ENCODE measurements at places on chromosomes 5 and 9.

DNA sequence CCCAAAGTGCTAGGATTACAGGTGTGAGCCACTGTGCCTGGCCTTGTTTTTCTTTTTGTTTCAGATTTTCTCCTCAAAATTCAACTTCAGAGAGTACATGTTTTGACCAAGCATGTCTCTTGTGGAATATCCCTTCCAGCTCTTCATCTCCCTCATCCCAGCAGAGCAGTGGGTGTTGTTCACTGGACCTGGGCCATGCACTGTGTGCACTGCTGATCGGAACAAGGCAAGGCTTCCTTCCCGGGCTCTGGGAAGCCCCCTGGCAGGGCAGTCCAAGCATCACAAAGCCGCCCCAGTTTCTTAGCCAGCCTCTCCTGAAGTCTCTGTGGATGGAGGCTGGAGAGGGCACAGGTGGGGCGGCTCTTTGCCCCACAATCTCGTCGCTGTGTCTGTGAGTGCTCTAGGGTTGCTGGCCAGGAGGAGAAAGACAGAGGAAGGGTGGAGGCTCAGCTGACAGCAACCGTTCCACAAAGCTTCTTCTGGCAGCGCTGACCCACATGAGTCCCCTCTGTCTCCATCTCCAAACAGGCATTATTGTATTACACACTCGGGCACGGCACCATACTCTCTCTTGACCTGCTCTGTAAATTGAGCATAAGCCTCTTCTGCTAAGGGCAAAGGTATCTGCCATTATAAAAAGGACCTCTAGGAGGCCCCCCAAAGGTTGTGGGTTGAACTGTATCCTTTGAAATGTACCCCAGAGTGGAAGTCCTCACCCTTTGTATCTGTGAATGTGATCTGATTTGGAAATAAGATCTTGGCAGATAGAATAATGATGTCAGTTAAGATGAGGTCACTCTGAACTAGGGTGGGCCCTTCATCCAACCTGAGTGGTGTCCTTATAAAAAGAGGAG is 89.6 kb downstream of the TARS1 start:
- DNase-seq, result peak; percentile 1

GRCh38 chr5:113092683-113093082 is 116.1 kb downstream of the DCP2 start:
- DNase-seq, result no peak

- peak; percentile 82 for DNase-seq
Observed at GRCh38 chr5:28766565-28767158, 1728.3 kb upstream of the CDH9 start.

DNA sequence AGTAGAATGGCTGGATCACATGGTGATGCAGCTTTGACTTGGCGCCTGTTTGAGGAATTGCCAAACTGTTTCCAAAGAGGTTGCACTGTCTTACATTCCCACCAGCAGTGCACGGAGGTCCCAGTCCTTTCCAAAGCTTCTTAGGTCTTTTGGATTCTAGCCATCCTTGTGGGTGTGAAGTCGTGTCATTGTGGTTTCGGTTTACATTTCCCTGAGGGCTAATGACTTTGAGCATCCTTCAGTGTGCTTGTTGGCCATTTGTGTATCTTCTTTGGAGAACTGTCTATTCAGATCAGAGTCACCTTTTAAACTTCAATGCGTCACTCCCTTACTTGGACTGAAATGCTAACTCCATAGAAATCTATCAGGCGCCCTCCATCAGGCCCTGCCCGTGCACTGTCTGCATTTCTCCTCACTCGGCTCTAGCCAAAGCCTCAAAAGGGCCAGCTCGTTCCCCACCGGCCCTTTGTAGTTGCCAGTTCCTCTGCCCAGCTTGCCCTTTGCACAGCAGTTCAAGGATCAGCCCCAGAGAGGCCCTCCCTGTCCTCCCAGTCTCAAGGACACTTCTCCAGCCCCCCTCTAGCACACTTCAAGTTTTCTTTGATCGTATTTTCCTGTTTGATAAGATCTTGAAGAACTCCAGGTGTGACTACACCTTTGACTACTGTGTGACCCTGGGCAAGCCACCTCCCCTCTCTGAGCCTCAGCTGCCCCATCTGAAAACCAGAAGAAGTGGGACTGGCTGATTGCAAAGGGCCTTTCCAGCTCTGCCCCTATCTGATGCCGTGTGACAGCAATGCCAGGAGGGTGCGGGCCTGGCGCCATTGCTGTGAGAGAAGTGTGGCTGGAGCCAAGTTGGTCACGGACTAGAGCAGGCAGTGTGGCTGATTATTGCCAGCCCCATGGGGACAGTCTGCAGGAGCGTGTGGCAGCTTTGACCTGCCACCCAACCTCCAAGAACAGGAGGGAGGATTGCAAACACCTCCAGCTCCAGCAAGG is 5.6 kb downstream of the HRH2 start:
- no peak for DNase-seq

DNA sequence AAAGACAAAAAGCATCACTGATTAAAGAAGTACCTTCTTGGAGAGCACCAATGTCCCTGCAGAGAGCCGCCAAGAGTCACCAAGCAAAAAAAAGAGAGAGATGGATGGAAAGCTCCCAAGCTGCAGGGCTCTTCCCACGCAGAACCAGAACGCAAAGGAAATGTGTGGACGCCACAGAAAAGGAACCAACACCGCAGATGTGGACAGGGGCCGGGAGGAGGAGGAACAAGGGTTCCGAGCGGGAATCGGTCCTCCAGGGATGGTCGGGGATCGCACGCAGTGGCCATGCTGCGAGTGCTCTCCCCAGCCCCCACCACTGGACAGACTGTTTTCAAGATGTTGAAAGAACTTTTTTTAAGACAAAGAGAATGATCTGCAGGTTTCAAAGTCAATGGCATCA is 40.2 kb upstream of the ZNF354A start:
- DNase-seq, result no peak

GRCh38 chr5:134948911-134949310 is 18.8 kb upstream of the CATSPER3 start:
- DNase-seq, result no peak

DNA sequence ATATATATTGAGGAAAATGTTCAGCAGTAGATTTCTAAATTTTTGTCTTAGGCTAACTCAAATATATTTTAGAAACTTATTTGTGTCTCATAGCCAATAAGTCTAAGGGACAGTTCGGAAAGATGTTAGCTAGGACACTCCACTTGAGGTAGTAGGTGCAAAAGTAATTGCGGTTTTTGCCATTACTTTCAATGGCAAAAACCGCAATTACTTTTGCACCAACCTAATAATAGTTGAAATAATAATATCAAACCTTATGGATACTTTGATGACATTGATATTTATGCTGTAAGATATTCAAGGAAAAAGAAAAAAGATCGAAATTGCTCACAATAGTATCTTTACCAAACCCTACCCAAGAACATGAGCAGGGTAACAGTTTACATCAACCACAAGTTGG is 555.5 kb upstream of the ST8SIA4 start:
- no peak for DNase-seq

DNA sequence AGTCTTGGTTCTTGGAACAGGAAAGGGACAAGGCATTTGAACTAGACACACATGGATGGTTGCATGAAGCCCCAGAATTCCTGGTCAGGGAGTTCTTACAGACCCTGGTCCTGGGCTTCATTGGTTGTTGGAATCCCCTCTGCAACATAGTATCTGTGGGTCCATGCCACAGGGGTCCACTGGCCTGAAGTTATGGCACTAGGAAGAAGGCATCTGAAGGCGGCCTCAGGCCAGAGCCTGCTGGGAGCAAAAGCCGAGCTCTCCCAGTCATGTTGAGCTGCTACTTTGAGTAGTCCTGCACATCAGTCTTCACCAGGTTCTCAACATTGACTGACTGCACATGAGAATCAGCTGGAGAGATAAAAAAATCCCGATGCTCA is 71.1 kb upstream of the PITX1 start:
- DNase-seq, result no peak

DNA sequence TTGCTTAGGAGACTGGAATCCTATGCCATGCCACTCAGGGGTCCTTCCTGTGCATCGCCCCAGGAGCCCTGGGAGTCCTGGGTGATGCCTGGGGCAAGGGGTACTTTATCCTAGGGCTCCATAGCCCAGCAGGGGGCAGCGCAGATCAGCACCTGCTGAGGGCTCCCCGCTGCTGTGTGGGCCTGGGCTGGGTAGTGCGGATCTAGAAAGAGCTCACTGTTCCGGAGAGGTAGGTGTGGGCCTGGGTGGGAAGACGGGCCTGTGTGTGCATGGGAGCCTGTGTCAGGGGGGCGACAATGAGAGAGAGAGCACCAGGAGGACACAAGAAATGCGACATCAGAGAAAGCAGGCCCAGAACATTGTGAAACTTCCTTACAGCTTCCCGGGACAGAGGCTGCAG is 11.4 kb upstream of the DAB2IP start:
- DNase-seq, result peak; percentile 80

GRCh38 chr9:92716557-92716956 is 46.6 kb upstream of the IPPK start:
- peak; percentile 65 for DNase-seq

GRCh38 chr5:102554082-102554481 is 55.3 kb upstream of the SLCO6A1 start:
- no peak for DNase-seq

DNA sequence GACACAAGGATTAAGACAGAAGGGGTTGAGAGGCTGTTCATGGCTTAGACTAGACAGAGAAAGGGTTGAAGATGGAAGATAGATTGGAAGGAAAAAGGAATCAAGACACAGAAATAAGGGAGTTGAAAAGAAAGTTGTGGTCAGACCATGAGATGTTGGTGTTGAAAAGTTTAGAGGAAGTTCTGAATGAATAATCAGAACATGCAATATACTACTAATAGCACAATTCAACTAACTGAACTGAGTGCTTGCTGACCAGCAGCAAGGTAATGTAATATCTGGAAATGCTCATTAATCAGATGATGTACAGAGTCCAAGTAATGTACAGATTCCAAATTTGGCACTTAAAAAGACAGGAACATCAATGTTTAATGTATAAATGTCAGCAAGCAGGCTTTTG is 10.6 kb upstream of the NNT start:
- no peak for DNase-seq

GRCh38 chr5:142325725-142326479 is 1.1 kb upstream of the SPRY4 start:
- DNase-seq, result no peak

GRCh38 chr9:119526698-119527097 is 157.5 kb upstream of the BRINP1 start:
- no peak for DNase-seq

DNA sequence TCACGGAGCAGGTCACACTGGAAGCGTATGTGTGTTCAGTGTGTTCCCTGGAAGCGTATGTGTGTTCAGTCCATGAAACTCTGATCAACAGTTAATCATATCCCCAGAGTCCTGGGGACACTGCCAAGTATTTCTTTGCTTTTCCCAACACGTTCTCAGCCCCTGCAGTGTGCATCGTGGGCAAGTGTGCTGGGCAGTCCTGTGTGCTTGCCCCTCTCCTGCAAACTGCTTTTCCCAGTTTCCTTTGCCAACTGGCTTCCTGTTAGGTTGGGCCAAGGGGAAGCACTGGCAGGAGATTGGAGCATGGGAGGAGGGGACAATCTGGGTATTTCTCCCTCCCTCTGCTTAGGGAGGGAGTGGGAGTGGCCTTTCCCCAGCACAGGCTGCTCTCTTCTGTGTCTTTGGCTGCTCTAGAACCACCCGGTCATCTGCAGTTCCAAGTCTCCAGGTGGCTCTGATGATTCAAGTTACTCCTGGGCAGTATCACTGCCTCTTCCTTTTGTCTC is 36.8 kb upstream of the NEK6 start:
- DNase-seq, result no peak

- no peak for DNase-seq
Observed at GRCh38 chr5:96026406-96027041, 64.9 kb upstream of the ELL2 start.

GRCh38 chr9:78026947-78027346 is 4.7 kb downstream of the GNAQ start:
- no peak for DNase-seq

DNA sequence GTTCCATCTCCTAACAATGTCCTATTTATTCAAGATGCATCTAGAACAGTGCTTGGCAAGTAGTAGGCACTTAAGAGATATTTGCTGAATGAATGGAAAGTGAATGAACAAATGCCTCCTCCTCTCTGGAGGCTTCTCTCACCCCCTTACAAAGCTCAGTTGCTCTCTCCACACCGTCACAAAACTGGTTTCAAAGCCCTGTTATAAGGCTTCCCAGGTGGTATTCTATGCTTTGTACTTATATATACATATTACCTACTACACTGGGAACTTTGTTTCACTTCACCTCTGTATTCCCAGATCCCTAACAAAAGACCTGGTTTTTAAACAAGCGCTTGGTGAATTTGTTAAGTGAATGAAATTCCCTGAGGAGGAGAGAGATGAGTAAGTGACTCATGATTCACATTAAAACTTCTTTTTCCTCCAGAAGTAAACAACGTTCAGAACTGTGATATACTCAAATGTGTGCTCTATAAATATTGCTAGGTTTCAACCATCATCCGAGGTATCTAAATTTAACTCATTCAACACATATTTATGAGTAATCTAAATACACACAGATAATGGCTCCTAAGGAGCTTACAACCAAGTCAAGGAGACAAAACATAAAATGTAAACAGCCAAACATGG is 36.0 kb downstream of the DENND1A start:
- no peak for DNase-seq

DNA sequence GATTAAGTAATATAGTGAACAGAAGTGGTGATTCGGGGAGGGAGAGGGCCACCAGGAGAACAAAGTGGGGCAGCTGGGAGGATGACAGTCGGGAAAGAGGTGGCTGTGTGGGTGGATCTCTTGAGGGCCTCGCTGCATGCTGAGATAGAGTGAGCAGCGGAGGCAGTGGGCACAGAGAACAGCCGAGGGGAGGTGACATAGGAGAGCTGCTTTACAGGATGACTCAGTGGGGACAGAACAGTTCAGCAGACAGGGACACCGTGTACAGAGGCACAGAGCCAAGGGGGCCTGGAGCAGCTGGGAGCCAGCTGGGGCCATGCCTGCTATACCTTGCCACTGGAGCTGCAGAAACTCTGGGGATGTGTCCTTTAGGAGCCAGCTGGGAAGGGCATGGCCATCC is 273.9 kb downstream of the GADD45G start:
- DNase-seq, result no peak

Measured in hematopoietic multipotent progenitor cell treated with erythropoietin and hydrocortisone succinate and interleukin-3 and kit ligand, for 6 days (in vitro differentiated cells).